ENCODE measurements at places on chromosomes 1 and 21.

DNA sequence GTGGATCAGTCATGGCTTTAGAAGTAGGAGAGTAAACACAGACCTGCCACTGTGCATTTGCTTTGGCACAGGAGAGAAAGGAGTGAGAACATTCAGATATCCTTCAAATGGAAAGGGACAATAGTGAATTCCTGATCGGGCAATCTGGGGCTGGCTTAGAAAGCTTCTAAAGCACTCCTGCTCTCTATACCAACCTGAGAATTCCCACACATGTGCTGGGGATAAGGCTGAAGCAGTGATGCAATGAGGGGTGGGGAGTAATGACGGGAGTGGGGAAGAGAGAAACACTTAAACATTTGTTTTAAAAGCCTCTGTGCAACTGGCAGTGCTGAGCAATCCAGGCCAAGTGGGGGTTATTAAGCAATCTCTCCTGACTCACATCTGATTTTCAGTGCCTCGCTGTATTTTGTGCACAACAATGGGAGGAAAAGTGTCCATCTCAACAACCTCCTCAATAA, 108.8 kb downstream of the KIAA0319L start:
- DNase-seq: no peak

DNA sequence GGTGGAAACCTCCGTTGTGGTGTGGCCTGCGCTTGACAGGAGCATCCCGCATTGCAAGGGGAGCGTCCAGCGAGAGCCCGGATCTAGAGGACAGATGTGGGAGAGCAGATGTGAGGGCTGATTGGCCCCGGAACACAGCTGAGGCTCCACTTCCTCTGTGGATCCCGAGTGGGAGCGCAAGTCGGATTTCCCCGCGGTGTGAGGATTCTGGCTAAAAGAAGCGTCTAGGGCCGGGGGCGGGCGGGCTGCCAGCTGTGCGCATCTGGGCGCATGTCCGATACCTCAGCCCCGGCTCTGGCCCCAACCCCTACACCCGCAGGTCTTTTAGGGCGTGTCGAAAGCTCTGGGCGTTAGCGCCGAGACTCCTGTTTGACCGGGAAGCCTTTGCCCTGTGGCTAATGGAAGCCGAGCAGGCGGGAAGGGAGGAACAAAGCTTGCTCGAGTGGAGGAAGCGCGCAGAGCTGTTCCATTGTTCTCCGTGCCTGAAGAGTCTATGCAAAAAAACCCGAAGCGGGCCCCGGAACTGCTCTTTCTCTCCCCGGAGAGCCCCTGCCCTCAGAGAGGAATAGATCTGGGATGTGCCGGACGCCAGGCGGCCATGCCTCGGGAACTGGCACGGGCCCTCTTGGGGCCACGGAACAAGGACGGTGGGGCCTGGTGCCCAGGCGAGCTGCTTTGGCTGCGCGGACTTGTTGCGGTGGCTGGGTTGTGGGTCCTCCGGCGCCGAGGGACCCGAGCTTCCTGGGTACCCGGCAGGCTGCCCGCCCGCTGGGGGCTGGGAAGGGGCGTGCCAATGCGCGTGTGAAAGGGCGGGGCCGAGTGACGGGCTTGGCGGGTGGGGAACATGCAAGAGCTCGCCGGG, 111.1 kb downstream of the NAV1 start:
- DNase-seq: no peak

DNA sequence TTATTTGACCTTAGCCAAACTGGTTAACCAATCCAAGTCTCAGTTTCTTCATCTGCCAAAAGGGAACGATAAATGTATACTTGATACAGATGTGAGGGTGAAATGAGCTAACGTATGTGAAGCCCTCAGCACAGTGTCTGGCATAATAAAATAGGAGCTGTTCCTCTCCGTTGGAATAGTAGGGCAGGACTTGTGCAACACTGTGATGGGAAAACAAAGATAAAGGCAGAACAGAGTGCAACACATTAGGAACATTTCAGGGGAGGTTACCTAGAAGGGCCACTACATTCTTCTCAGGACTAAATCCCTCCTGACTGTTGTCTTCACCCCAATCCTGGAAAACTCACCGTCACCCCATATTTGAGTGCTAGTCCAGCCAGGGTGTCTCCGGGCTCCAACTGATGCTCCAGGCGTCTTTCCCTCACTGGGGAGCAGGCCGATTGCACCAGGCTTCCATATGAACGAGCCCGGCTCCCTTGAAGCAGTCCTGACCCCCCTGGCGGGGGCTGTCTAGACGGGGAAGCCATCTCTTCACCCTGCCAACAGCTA, 896 bp downstream of the LYSMD1 start:
- no peak for DNase-seq

- no peak for DNase-seq
Measured at GRCh38 chr1:156463874-156464273, 36.7 kb downstream of the MEF2D start.

GRCh38 chr1:53277326-53277725, 39.0 kb upstream of the MAGOH start:
- DNase-seq: no peak

- DNase-seq: no peak
Measured at GRCh38 chr21:44966135-44967081, 26.6 kb downstream of the SLX9 start.

DNA sequence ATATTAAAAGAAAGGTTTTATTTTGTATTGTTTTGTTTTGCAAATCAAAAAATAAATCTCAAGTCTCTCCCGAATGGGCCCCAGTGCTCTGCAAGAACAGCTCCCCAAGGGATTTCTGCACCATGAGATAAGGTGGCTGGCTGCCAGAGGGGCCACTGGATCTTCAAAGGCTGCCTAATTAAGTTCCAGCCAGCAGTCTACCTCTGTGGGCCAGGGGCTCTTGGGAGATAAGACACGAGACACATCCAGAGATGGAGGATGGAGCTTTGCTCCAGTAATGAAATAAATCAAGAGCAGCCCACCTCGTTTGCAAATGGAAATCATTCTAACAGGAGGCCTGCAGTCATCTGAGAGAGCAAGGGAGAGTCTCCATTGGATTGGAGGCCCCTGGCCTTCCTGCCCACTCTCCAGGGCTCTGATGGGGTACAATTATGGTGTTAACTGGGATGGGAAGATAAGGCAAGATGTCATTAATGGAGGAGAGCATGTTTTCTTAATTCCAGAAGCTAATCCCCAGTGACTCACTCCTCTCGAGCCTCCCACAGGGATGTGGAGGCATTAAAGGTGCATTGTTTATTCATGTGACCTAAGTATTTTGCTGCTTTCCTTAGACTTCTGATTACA, 155.2 kb upstream of the KAZN start:
- DNase-seq: peak; percentile 61

GRCh38 chr1:51514733-51515132, 4.3 kb downstream of the EPS15 start:
- DNase-seq: peak; percentile 52

DNA sequence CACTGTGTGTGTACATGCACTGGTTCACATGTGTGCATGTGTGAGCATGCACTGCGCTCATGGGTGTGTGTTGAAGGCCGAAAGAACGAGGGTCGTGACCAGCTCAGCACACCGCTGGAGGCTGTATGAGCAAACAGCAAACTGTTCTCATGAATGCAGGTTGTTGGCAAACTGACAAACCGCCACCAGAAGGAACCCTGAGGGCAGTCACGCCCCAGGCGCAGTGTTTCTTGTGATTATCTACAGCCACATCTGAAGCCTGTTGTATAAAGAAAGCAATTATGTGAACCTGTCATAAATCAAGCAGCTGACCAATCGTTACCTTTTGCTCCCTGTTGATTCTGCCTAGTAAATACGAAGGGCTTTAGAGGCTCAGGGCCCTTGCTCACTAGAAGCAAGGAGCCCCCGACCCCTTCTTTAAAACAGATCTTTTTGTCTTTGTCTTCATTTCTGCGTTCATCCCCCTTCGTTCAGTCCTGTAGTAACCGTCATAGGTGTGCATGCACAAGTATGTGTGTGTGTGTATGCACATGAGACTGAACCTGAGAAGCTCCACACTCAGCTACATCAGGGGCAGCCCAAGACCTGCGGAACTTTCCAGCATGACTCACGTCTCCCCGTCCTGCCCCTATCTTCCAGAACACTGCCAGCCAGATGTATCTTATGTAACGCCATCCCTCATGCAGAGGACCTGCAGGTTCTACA, 16.8 kb upstream of the RIPK4 start:
- DNase-seq: peak; percentile 97

DNA sequence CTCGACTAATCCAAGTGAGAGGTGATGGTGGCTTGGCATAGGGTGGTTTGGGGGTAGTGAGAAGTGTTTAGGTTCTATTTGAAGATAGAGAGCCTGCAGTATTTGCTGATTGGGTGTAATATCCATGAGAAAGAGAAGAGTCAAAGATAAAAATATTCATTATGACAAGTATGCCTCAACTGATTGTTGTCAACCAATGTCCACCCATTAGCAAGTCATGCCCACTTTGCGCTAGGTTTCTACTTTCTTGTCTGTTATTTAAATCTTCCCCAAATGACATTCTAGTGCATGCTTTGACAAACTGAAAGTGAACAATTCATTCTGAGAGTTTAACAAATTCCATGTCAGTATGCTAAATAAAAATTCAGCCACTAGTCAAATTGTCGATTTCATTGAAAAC, 3.8 kb upstream of the XCL1 start:
- no peak for DNase-seq

DNA sequence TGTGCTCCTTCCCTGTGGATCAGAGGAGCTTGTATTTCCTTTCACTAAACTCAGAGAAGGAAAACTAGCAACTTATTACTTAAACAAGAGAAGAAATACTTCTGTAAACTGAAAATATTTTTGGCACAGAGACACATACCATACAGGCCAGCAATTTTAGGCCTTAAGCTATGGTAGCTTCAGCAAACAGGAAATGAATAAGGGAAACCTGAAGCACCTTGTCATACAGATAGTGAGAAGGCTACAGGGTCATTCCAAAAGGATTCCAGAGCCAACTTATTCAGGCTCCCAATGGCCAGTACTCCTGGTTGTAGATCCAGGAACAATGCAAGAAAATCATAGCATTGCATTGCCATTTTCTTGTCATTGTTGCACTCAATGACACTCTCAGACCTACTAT, 9.1 kb upstream of the KYAT3 start:
- DNase-seq: no peak

- no peak for DNase-seq
Measured at GRCh38 chr1:71640116-71640515, 559.3 kb upstream of the ZRANB2 start.

DNA sequence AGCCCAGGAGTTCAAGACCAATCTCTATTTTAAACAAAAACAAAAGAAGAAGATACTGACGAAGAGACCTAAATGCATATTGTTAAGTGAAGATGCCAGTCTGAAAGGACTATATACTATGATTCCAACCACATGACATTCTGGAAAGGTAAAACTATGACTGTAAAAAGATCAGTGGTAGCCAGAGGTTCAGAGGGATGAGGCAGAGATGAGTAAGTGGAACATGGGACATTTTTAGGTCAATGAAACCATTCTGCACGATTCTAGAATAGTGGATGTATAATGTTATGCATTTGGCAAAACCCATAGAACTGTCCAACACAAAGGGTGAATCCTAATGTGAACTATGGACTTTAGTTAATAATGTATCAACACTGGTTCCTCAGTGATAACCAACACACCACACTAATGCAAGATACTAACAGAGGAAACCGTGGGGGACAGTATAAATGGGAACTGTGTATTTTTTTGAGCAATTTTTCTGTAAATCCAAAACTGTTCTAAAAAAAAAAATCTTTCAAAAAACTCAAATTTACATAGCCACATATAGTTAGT, 8.2 kb downstream of the RC3H1 start:
- DNase-seq: no peak

GRCh38 chr1:113937146-113937545, 8.0 kb downstream of the HIPK1 start:
- no peak for DNase-seq

DNA sequence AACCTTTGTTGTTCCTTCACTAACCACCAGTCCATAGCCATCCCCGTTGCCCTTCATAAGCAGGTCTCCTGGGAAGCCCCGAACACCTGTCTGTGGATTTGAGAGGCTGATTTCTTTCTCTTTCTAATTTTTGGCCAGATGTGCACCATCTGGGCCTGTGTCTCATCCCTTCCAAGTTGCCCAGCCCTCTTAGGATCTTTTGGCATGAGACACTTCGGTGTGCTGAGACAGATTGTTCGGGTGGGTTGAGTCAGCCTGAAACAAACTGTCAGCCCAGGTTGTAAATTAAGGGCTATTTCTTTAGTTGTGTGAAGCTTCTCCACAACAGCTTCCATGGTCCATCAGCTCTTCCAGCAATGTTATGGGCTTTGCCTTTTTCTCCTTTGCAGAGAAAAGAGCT, 1.4 kb upstream of the DNAJC11 start:
- no peak for DNase-seq

DNA sequence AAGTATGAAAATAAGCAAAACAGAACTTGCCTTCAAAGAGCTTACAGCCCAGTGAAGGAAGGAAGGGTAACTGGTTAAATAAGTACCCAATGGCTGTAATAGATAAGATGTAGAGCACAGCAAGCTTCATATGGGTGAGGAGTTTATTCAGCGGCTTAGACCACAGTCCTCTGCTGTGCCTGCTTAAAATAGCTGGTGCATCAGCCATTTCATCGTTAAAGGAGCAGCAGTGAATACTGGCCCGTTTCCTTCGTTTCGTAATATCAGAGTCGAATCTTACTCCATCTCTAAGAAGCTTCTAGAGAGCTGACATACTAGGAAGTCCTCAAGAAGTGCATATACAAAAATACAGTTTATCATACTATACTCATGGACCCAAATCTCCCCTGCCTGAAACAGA, 286.5 kb downstream of the NFIA start:
- no peak for DNase-seq

- DNase-seq: no peak
Measured at GRCh38 chr1:54792686-54793282, 8.3 kb downstream of the TTC22 start.

DNA sequence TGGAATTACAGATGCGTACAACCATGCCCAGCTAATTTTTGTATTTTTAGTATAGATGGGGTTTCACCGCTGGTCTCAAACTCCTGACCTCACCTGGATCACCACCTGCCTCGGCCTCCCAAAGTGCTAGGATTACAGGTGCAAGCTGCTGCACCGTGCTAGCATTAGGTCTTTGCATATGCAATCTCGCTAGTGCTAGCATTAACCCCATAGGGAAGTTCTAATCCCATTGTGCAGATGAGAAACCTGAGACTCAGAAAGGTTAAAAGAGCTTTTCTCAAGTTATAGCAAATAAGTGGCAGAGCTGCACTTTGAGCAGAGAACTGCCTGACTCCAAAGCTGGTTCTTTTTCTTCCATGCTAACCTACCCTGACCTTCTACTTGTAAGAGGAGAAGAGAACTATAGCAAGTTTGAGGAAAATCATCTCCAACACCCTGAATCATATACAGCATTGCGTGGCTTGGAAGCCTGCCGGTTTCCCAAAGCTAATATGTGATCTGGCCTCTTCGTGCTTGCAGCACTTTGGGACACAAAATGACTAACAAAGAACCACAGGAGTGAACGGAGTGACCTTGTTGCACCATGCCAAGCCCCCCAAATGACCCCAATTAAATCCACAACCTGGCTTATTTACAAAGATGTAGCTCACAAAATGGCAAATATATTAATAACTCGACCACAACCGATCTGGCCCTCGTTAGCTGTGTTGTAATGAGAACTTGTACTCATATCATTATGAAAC, 185.1 kb downstream of the TM2D1 start:
- no peak for DNase-seq

All from OCI-M1 (cell line).